Activated T-cell treated with anti-CD3 and anti-CD28 coated beads for 48 hours (primary cell): ENCODE measurements at places on chromosomes 2 and 18.

GRCh38 chr18:57846258-57846657 lies 43.1 kb upstream of the ATP8B1 start:
- DNase-seq: no peak

GRCh38 chr2:95017836-95018235 lies 7.7 kb upstream of the MAL start:
- no peak for DNase-seq

GRCh38 chr2:181780047-181780651 lies 99.8 kb upstream of the NEUROD1 start:
- DNase-seq: no peak

- DNase-seq: no peak
These were observed 680.9 kb downstream of the IRS1 start for GRCh38 chr2:226118471-226119429.

GRCh38 chr2:222311319-222311977 lies 12.7 kb upstream of the PAX3 start:
- no peak for DNase-seq

DNA sequence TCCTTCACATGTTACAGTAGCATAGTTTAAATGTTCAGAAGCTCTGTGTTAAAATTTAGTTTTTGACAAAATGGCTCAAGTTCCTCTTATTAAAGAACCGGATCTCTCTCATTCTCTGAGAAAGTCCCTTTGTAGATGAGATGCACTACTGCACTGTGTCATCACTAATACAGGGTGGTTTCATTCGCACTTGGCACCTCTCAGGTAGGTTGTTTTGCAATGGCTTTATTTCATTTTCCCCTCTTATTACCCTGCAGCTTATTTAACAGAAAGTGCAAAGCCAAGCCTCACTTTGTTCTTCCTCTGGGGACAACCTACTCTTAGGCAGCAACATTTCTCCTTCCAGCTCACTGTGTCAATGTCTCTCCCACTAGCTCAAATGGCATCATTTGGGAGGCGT lies 185.1 kb downstream of the DLGAP1 start:
- DNase-seq: no peak

DNA sequence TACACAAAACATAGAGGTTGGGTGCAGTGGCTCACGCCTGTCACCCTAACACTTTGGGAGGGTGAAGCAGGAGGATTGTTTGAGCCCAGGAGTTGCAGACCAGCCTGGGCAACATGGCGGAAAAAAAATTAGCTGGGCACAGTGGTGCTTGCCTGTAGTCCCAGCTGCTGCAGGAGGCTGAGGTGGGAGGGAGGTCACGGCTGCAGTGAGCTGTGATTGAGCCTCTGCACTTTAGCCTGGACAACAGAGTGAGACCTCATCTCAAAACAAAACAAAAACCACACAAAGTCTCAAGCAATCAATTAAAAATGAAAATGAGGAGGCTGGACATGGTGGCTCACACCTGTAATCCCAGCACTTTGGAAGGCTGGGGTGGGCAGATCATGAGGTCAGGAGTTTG lies 4.9 kb downstream of the NOP58 start:
- DNase-seq: no peak

DNA sequence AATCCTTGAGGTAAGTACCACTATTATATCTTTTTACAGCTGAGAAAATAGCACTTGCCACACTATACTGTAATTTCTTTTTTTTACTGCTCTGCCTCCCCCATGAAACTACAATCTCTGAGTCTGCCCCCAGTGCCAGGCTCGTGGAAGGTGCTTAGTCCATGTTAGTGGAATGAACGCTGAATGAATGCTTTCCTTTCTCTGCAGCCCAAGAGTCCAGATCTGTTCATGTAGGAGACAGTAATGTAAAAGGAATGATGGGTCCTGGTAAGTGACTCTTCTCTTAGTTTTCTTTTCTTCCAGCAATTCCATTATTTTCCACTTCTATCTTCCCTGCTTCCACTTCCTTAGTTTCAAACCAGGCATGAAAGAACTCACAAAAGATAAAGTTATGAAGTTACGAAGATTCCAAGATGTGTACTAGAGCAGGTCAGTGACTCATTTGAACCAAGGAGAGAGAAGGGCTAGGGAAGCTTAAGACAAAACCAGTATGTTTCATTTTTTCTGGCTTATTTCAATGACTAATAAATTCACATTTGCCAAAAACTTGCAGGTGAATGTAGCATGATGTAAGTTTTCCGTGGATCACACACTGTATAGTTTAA lies 46.0 kb downstream of the ARHGEF33 start:
- no peak for DNase-seq

GRCh38 chr2:60882971-60883753 lies 1.8 kb downstream of the REL start:
- no peak for DNase-seq

DNA sequence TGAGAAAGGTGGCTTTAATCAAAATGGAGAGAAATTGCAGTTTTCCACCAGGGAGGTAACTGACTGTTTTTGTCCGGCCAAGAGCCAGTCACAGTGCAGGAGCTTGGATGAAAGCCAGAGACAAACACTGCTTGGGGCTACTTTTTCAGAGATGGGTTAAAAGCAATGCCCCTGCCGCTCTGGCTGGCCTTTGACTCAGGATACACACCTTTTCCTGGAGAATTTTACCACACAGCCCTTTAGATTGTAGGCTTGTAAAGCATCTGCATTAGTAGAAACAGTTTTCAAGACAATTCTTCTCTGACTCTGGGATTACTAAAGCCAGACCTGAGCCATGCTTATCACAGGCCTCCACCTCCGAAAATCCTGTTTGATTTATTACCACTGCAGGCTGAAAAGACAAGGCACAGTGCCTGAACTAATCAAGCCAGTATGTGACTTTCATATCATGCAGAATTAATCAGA lies 79.7 kb downstream of the CCBE1 start:
- no peak for DNase-seq

- no peak for DNase-seq
These were observed 37.5 kb downstream of the FBXO11 start for GRCh38 chr2:47868611-47869352.

DNA sequence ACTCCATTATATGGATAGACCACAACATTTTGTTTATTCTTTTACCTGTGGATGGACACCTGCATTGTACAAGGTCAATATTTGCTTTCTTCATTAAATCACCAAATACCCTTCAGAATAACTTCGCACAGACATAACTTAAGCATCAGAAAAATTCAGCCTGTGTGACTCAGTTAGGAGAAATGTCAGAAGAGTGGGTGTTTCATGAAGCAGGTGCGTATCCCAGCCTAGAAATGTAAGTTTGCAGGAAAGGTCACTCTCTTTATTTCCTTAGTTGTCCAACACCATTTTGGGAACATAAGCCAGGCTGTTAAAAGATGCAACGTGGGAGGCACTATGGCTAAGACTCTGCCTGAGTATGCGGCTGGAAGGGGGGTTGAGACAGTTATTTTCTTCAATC lies 48.6 kb upstream of the FHL2 start:
- no peak for DNase-seq

DNA sequence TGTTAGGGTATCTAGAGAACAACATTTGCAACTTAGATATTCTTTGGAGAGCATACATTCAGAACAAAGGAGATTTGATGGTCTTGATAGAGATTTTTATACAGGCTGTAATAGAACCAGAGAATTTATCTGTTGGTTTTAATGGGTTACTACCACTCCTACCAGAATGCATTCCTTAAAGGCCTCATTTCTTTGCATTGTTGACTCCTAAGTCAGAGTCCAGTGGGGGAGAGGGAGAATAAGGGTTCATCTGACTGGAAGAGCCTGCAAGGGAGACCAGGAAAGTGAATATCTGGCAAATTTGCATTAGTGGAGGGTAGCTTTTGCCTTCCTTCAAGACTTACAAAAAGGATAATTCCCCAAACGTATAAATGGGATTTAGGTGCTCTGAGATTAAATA lies 29.7 kb downstream of the AGPS start:
- no peak for DNase-seq

- DNase-seq: no peak
These were observed 754.2 kb upstream of the ID2 start for GRCh38 chr2:7927691-7928090.

- no peak for DNase-seq
These were observed 20.3 kb downstream of the SLC39A10 start for GRCh38 chr2:195677290-195677689.

DNA sequence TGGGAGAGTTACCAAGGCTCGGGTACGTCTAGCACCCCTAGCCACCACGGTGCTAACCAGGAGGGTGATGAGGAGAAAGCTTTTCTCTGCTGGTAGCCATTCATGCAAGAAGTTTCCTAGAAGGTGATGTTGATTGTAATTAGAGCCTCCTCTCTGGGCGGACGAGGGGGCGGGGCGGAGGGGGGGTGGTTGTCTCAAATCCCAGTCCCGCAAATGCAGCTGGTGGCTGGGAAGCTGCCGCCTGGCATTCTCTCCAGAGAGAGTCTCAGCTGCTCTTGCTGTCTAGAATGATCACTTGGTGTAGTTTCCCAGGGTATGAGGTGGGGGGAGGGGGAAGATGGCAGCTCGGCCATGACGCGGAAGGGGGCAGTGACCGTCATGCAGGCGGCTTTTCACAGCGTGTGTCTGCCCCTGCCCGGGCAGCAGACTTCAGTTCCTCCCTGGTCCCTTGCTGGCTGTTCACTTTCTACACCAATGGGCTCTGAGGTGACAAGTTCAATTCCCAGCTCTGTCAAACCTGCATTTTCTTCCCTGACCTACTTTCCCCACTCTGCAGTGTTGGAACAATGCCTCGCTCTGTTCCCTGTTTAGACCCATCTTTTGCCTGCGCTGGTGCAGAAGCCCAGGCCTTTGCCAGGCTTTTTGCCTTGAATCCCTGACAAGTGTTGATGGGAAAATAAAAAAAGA lies 61.5 kb upstream of the KLF7 start:
- DNase-seq: no peak

GRCh38 chr2:97769711-97770110 lies 56.3 kb downstream of the ZAP70 start:
- DNase-seq: no peak
